Astrocyte of the cerebellum (primary cell): ENCODE measurements at places on chromosomes 4 and X.

DNA sequence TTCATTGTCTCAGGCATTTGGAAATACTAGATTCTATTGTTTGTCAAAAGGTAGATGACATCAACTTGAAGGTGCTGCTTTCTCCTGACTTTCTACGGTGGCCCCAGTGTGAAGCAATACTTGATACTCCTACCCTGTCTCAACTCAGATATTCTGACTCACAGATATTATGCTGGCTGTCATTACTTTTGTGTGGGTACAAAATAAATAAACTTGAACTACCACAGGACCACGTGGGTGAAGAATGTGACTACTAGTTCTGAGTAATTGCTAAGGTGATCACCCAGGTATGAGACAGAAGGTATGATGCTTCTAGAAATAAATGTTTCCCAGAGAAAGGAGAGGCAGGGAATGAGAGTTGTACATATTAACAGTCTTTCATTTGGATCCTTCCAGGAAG is 275.3 kb upstream of the SPOCK3 start:
- no peak for DNase-seq

DNA sequence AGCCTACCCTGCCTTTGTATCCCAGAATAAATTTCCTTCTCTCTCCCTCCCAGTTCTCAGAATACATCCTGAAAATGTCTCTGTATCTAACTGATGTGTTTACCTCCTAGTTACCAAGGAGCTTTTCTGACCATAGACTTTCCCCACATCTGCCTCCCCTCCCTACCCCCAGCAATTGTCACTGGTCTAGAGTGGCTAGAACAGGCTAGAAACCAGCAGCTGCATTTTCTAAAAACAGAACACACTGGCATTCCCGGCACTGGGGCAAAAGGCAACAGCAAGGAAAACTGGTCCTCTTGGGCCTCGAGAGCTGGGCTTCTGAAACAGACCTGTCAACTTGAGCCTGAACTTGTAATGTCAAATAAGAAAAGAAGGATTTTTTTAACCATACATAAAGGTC is 16.4 kb downstream of the TASL start:
- no peak for DNase-seq

DNA sequence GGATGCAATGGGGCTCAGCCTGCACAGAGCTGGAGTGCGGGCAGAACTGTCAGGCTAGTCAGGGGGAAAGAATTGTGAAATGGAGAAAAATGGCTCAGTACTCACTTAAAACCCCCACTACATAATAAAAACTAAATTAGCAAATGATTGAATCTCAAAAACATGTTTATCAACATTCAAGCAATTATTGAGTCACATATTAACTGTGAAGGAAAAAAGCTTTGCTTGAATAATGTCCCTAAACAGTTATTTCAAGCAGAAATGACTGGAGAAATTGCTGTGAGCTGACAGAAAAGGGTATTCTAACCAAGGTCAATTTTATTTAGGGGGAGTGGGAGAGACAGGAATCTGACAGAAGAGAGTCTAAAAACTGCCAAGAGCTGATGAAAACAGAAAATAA is 37.4 kb downstream of the GPC3 start:
- DNase-seq: no peak

DNA sequence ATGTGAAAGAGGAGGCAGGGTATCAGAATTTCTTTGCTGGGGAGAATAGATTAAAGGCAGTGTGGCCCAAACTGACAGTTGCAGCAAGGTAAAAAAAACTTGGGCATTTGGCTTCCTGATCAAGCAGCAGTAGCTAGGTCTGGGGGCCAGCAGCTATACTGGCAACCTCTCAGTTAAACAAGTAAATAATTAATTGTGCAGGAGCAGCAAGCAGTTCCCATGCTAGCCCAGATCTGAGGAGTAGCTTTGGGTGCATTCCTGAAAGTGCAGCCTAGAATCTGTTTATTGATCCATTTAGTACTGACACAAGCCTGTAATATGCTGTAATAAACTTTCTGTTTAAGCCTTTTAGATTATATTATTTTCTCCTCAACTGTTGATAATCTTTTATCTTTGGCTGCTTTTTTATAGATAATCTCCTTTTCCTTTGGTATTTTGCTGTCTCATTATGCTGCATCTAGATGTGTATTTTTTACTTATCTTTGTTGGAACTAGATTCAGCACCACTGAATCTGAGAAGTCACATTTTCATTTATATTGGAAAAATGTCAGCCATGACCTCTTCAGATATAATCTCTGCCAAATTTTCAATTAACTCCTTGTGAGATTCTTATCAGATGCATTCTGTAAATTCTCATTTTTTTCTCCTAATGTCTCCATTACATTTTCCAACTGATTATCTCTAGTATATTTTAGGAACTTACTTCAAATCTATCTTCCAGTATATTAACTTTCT is 276.3 kb downstream of the STPG2 start:
- no peak for DNase-seq

- peak; percentile 42 for DNase-seq
Measured at GRCh38 chr4:11505221-11505971, 76.7 kb upstream of the HS3ST1 start.

DNA sequence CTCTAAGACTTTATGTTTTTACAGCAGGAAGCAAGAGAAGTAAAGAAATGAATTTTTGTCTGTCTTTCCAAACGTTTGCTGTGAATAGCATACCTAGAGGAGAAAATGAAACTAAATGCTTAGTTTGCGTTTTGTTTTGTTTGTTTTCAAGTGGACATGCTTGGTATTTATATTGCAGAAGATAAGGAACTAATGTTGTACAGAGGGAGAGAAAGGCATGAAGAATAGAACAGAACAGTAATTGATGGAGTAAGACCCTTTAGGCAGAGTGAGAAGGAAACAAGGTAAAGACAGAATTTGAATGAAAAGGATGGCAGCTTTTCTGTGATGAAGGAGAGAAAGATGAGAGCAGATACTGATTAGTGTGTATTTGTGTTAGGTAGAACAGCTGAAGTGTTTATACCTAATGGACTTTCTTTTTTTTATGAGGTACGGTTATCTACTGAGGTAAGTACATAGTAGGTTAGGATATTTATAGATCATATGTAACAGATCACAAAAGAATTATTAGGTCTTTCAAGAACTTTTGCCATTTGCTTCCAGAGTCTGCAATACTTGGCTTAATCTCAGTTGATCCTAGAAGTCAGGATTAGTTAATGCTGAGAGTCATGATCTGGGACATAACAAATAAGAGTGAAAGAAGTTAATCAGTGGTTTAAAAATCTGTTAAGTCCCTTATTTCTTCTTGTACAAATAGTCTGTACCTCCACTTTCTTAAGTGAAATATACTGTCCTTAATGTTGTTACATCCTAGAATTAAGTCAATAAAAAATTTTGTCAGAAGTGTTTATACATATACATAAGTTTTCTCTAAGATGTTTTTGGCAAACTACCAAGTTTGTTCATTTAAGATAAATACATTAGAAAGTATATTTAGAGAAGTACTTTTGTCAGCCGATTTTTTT is 36.8 kb downstream of the FABP2 start:
- no peak for DNase-seq

- DNase-seq: no peak
Measured at GRCh38 chr4:10302096-10302495, 155.1 kb downstream of the ZNF518B start.

DNA sequence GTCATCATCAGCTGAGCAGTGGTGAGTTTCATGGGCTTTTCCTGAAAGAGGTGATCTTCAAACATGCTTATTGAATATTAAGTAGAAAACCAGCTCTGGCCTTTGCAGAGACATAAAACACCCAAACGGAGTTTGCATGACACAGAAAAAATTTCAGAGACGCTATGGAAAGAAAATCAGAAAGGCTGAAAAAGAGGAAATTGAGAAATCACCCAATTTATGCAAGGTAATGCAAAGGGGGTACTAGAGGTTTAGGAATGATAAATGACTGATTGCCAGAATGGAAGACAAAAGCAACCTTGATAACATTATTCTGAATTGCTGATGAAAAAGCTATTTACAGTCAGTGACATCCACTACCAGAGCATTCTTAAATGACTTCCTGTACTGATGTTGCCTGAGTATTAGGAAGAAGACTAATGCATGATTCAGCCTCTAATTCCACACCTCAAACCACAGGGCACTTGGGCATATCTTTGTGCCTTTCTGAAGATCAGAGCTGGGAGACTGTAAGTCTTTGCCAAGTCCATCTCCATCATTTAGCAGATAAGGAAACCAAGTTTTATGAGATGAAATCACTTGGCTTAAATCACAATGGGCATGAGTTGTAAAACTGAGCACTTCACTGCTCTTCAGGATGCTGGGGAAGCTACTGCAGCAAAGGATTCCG is 565.7 kb downstream of the PPARGC1A start:
- no peak for DNase-seq

DNA sequence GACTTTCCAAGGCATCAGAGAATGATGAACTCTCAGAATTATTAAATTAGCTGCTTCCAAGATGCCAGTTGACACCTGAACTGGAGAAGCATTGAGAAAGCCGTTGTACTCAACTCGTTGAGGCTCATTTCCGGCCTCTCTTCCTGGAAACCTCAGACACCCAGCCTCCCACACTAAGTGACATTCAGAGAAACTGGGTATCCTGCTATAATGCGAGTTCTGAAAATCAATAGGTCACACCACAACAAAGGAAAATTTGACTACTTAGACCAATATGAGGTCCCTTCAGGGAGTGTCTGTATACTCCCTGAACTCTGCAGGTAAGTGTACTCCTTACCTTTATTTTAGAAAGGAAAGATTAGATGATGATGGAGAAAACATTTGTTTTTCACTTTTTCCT is 51.2 kb downstream of the ENPEP start:
- DNase-seq: no peak

GRCh38 chrX:117002981-117003380 is 540.2 kb upstream of the CT83 start:
- DNase-seq: no peak

DNA sequence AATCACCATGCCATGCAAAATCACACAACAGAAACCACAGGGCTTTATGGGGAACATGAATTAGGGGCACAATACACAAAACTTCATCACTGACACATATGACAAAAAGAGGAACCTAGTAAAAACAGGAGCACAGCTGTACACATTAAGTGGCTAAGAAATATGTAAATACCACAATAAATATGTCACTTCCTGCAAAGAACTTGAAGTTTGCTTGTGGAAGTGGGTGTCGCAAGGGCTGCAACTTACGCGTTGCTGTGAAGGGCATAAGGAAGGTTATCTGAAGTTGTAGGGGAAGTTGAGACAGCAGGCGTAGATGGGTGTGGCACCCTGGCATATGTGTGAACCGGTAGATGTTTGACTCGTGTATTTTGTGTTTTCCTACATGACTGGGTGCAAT is 42.4 kb downstream of the CLCN4 start:
- DNase-seq: no peak

GRCh38 chr4:74555231-74555630 is 110.3 kb downstream of the AREG start:
- DNase-seq: peak; percentile 80

- DNase-seq: no peak
Measured at GRCh38 chr4:138162259-138162658, 79.9 kb downstream of the SLC7A11 start.

GRCh38 chr4:171812665-171813525 is at the start of gene GALNTL6:
TSS of gene GALNTL6 (plus strand) at chr4:171813404.
- no peak for DNase-seq

DNA sequence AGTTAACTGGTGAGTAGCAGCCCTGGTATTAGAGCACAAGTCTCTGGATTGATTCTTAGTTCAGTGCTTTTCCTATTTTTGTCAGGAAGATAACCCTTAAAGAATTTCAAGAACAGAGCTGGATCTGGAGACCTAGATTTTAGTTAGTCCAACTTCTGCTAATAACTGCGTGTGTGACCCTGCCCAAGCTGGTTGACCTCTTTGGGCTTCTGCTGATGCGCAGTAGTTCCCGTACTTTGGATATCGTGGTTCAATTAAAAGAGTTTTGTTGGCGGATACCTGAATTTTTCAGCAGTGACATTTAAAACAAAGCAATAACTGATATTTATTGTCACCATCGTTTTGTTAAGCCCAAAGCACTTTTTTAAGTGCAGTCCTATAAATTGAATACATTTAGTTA is 9.3 kb downstream of the MSMO1 start:
- no peak for DNase-seq

- DNase-seq: no peak
Measured at GRCh38 chr4:95141361-95141760, 383.6 kb downstream of the BMPR1B start.

- DNase-seq: no peak
Measured at GRCh38 chr4:182297659-182298058, 54.5 kb downstream of the TENM3 start.

- DNase-seq: no peak
Measured at GRCh38 chrX:40953369-40953768, 131.9 kb upstream of the USP9X start.

- peak; percentile 63 for DNase-seq
Measured at GRCh38 chr4:169225058-169225751, 45.6 kb downstream of the SH3RF1 start.

GRCh38 chrX:74434336-74434735 is 13.0 kb downstream of the SLC16A2 start:
- DNase-seq: no peak

DNA sequence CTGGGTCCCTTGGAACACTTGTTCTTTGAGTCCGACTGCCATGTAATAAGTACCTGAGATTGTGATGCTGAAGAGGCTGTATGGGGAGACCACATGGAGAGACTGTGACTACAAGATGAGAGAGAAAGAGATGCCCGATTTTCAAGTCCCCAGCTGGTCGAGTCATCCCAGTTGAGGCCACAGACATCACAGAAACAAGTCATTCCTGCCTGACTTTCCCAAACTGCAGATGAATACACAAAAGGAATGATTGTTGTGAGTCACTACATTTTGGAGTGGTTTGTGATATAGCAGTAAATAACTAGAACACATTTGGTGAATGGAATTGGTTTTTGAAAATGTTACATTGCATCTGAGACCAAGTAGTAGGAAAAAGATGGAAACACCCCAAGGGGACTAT is 9.0 kb upstream of the YIPF7 start:
- no peak for DNase-seq

- no peak for DNase-seq
Measured at GRCh38 chrX:140510306-140510676, 5.4 kb upstream of the SOX3 start.

- no peak for DNase-seq
Measured at GRCh38 chr4:80486603-80487002, 151.1 kb downstream of the CFAP299 start.

DNA sequence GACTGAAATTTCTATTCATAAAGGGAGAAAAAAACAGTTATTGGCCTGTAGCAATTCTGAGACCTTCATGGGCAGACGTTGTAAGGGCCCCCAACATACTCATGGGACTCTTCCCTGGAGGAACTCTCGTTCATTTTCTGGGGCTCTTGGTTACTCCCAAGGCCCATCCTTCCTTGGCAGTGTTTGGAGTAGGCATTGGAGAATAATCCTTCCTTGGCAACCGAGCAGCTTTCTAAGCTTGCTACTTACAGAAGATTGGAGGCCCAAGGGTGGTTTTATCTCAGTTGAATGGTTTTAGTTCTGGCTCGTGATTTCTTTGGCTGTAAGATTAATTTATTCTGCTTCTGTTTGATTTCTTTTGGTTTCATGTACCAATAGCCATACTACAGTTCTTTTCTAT is 50.4 kb downstream of the ALG13 start:
- DNase-seq: no peak

DNA sequence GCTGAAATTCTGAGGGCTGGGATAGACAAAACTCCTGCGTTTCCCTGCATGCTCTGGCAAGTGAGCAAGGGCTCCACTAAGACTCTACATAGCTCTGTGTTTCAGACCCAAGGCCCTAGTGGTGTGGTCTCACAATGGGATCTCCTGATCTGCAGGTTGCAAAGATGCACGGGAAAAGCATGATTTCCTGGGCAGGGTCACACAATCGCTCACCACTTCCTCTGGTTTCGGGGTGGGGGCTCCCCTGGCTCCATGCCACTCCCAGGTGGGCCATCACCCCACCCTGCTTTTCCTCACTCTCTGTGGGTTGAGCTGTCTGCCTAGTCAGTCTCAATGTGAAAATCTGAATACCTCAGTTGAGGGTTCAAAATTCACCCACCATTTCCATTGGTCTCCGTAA is 111.5 kb downstream of the KLF8 start:
- DNase-seq: no peak
